ENCODE measurements at places on chromosomes 5 and 9.

- no peak for DNase-seq
Measured at GRCh38 chr5:172834415-172835289, 601 bp downstream of the ERGIC1 start.

DNA sequence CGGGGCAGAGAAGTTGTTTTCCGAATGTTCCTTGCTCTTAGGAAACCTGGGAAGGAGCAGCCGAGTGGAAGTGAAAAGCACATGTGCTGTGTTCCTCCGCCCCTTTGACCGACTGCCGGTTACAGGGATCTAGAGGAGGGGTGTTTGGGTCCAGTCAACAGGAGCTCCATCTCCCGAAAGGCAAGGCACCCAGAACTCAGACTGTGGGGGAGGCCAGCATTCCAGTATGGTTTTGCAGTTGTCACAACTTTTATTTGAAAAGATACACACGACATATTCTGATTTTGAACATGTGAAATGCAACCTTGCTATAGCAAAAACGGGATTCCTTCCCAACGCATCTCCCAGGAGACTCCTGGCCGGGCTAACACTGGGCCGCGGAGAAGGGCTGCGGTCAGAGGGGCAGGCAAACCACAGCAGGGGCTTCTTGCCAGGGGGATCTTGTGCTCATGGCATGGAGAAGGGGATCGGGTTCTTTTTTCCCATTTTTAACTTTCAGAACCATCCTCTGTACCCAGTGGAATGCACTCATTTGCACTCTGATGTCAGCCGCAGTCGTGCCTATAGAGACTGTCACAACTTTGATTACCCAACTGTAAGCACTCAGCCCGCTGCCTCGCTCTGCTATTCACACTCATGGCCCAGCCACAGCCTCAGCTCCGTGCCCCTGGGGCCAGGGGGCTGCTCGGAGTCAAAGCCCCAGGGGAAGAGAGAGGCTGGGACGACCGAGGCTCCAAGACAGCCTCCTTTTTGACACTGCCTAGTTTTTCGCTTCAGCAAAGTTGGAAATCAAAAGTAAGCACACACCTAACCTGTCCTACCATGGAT lies 3.9 kb downstream of the QRFP start:
- no peak for DNase-seq

GRCh38 chr5:81817086-81817485 lies 66.2 kb upstream of the SSBP2 start:
- DNase-seq: no peak

DNA sequence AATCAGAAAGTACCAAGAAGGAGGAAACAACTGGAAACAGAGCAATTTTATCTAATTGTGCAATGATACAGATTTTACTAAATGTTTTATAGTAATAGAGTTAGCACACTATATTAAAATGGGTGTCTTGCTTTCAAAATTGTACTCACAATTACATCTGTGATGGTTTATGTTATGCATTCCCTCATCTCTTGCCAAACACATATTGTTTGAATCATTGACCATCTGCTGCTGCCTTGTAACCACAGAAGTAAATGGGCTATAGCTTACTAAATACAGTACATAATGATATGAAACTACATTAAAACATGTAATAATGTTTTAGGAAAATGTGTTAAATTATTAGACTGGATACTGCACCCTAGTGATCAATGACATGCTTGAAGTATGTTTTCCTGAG lies 158.1 kb downstream of the SLC25A46 start:
- DNase-seq: no peak

GRCh38 chr5:26343801-26344325 lies 694.5 kb downstream of the CDH9 start:
- no peak for DNase-seq

DNA sequence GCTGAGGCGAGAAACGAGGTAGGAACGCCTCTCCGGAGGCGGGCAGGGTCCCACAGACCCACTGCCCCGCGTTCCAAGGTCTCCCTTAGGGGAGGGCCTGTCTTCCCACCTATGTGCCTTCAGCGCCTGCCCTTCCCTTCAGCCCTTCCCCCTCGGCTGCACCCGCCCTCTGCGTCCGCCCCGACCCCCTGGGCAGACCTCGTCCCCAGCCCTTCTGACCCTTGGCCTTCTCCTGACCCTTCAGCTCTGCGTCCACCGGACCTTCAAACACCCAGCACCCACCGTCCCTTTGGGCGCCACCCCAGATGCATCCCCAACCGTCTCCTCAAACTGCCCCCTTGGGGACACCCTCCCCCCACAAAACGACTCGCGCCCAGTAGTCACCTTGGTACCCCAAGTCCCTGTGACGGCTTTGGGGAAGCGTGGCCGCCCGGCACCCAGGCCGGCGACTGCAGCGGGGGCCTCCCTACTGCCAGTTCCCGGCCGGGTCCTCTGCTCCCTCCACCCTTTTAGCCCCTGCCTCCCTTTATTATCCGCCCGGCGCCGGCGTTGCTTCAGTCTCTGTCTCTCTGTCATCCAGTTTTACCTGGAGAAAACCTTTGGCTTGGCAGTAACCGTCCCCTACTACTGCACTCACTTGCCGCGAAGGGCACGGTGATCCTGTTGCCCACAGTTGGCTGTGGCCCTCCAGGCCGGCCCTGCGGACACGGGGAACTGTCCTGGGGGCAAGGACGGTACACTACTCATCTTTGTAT lies 421 bp downstream of the RUSC2 start:
- no peak for DNase-seq

DNA sequence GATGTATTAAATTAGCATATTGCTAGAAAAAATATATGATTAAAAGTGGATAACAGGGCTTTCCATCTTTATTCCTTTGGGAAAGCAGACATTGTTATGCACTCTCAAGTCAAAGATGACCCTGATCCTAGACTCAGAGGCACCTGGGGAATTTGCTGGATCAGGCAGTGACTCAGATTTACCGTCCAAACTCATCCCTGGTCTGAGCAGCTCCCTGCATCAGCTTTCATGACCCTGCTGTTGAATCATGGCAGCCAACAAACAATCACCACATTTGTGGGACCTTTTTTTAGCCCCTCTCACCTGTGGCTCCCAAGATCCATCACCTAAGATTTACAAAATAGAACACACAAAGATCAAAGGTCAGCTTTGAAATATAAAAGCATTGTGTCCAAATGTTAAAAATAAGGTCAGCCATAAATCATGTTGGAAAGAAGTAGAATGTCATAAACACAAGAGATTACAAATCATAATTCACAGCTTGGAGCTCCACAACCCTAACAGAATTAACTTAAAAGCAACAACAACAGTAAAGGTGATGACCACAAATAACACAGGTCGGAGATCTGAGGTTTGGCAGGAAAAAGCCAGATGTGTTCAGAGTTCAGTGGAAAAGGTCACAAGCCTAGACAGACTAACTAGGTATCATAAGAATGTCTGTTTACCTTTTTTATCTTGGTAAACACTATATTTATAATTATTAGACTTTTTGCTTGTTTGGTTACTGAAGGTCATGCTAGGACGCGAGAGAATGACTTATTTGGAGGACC lies 55.5 kb downstream of the ZFAND5 start:
- no peak for DNase-seq

DNA sequence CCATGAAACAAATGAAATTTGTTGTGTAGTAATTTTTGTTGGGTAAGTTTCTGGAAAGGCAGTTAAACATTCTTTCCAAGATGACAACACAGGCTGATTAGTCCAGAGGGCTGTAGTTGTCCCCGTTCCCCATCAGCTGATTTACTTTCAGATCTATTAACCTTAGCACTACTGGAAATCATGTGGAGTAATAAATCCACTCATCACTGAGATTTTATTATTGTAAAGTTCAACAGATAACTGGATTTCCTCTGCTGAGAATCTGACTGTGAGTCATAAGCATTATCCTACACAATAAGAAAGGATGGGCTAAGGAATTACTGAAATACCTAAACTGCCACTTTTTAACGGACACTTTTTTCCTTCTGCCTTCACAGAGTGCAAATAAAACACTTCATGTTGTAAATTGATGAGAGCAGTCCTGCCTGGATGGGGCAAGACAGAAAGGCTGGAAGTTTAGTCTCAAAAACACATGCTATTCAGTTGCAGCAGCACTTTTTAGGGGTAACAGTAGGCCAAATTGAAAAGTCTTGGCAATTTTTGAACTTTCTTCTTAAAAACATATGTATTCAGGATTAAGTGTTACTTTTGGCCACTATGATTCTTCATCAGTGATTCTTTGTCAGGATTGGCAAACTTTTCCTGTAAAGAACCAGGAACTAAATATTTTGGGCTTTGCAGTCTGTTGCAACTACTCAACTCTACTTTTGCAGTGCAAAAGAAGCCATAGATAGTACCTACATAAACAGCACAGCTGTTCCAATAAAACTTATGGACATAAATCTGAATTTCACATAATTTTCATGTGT lies 7.0 kb downstream of the STOM start:
- DNase-seq: peak; percentile 33

DNA sequence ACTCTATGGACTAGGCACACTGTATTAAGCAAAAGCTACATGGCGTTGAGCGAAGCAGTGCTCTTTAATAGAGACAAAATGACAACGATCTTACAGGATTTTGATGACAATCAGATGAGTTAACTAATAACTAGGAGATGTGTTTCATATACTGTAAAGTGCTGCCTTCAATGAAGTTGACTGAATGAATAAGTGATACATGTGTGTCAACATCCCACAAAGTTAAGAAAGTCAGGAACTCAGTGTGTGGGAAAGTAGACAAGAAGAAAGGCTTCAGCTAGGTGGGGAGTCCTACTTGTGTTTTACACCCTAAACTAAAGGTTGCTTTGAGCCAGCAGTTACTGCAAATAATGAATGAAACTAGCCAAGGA lies 79.6 kb downstream of the PAPPA start:
- DNase-seq: no peak

DNA sequence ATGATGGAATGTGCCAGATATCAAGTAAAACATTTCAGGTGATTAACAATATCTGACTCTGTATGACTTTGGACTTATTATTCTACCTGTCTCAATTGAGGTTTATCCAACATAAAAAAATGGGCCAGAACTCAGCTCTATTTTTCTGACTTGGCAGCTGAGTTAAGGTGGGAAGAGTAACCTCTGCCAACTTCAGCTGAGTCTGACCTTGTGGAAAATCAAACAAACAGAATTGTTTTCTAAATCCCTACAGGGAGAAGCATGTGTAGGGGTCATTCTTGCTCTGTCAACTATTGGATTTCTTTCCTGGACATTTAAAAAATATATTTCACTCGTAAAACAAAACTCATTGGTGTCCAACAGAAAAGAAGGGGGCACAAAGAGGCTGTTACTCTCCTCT lies 139.4 kb upstream of the TLR4 start:
- no peak for DNase-seq

DNA sequence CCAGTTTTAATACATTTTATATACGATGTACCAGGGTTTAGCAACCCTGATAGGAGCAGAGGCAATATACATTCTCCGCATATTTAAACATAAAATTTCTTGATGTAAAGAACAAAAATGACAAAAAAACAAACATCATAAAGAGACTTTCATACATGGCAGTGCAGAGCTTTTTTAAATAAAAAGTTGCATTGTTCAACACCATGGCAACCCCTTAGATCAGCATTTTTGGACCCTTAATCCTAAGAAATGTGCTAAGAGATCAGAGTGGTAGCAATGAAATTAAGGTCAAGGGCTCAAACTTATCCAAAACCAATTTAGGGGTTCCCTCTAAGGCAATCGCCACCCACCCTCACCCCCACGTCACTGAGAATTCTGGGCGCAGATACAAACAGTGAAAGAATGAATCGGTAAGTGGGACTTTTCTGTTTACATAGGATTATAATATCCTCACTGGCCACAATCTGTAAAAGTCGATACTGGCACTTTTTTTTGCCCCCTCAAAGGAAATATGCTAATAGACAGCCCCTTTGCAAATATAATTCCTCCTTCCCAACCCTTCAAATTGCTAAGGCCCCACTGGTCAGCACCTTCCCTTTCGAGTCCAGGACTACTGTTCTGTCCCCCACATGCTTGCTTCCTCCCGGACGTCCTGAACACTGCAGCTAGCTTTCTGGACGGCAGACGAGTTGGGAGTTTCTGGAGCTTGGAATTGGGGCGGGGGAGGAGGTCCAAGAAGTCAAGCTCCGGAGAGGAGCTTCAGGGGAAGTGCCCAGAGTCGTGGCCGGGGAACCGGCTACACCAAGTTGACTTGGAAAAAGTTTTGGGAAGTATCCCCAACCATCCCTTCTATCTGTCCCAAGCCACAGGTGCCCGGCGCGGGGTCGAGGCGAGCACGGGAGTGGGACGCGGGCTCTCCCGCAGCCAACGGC lies 2.2 kb downstream of the GAS1 start:
- DNase-seq: no peak

GRCh38 chr5:79794347-79794746 lies 104.7 kb downstream of the CMYA5 start:
- no peak for DNase-seq
